Right lobe of liver (tissue), 6 donors: ENCODE measurements at places on chromosomes 5 and 9. TPM values are rescaled to one million over a fixed set of nuclear protein-coding genes. Genes with fewer than 3 reads are reported as not detected.

GRCh38 chr5:167284222-167284890 is 1007.1 kb upstream of the WWC1 start:
- H3K36me3 ChIP-seq = no peaks in the 10 kb centered on the region
- DNase-seq = no peak
- no peaks in the 10 kb centered on the region for H3K27me3 ChIP-seq
- no peaks in the 10 kb centered on the region for H3K4me1 ChIP-seq
- H3K27ac ChIP-seq = no peak overlapping the region

GRCh38 chr5:136060963-136061362 is 32.2 kb downstream of the TGFBI start:
- no peaks in the 10 kb centered on the region for H3K27me3 ChIP-seq
- H3K27ac ChIP-seq = no peak overlapping the region
- H3K4me1 ChIP-seq = no peaks in the 10 kb centered on the region
- no peaks in the 10 kb centered on the region for H3K36me3 ChIP-seq
- no peak for DNase-seq
- H3K4me3 ChIP-seq = no peak overlapping the region

The MPDZ gene
- 56.0 TPM for total RNA-seq

The SKP2 gene
- total RNA-seq = 16.6 TPM

GRCh38 chr5:107639990-107640389 is 30.7 kb downstream of the EFNA5 start:
- no peak for DNase-seq
- no peaks in the 10 kb centered on the region for H3K27me3 ChIP-seq
- no peaks in the 10 kb centered on the region for H3K4me1 ChIP-seq
- H3K36me3 ChIP-seq = no peaks in the 10 kb centered on the region
- H3K4me3 ChIP-seq = no peak overlapping the region

DNA sequence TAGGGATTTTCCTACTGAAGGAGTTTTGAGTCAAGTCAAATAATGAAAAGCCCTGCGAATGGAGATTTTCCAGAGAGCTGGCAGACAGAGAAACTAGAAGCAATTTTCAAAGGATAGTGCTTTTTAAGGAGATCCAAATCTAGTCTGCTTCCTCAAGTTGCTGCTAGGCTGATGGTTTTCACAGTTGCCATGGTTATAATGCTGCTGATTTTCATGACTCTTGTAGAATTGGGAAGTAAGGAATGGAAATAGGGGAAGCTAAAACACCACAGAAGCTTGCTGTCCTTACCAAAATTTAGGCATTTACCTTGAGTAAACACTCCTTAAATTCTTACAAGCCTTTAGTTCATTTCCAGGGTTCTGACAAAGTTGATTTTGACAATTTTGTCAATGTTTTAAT is 30.1 kb upstream of the HAPLN1 start:
- no peak for DNase-seq
- H3K4me3 ChIP-seq = no peak overlapping the region
- no peaks in the 10 kb centered on the region for H3K36me3 ChIP-seq
- no peak overlapping the region for H3K27ac ChIP-seq
